ENCODE measurements at places on chromosomes 11 and 22.
A peak's percentile ranks its signal among the peaks of the same experiment; 100 is the strongest.

DNA sequence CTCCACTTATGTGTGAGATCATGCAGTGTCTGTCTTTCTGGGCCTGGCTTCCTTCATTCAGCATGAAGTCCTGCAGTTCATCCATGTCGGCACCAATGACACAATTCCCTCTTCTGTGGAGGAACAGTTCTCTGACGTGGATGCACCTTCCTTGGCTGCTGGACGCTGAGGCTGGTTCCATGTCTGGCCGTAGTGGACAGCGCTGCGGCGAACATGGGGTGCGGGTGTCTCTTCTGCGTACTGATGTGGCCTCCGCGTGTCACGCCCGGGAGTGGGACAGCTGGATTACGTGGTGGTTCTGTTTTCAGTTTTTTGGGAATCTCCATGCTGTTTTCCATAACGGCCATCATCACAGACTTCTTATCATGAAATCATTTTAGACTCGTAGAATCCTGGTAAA is 16.9 kb upstream of the MUC2 start:
- DNase-seq, result no peak

GRCh38 chr22:47457509-47458300 is 695.3 kb downstream of the TBC1D22A start:
- no peak for DNase-seq

DNA sequence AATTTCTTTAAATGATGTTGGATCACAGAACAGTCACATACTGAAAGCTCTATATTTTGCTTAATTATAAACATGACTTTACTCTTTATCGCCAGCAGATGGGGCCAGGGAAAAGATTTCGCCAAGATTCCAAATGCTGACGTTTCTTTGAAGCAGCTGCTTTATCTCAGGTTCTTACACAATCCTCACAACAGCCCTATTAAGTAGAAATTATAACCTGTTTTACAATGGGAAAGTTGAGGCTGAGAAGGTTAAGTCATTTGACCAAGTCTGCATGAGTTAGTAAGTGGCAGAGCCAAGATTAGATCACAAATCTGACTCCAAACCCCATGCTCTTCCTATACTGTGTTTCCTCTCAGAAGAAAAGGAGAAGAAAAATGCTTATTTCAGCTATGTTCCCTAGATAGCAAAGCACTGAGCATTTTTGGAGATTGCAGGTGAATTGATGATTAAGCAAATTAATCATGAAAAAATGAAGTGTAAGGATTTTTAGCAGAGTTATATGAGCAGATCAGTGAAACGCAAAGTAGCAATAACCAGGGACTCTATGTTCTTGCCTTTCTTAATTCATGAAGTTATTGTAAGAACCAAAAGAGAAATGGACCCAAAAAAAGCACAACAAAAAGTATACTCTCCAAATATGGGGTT is 79.0 kb downstream of the AASDHPPT start:
- peak; percentile 72 for DNase-seq

- peak; percentile 11 for DNase-seq
Measured at GRCh38 chr11:103378931-103379330, 269.7 kb downstream of the DYNC2H1 start.

DNA sequence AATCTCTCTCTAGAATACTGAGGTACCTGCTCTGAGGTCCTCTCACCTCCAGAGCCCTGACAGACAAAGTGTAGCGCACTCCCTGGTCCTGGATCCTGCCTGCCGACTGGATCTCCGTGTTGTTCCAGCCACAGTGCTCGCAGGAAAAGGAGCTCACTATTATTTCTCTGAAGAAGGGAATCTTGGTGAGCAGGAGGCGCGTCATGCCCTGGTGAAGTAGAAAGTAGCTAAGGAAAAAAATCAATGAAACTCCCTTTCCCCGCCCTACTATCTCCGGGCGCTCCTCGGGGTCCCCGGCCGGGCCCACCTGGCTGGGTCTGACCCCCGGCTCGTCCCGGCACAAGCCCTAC is 412 bp downstream of the ZPR1 start:
- no peak for DNase-seq

DNA sequence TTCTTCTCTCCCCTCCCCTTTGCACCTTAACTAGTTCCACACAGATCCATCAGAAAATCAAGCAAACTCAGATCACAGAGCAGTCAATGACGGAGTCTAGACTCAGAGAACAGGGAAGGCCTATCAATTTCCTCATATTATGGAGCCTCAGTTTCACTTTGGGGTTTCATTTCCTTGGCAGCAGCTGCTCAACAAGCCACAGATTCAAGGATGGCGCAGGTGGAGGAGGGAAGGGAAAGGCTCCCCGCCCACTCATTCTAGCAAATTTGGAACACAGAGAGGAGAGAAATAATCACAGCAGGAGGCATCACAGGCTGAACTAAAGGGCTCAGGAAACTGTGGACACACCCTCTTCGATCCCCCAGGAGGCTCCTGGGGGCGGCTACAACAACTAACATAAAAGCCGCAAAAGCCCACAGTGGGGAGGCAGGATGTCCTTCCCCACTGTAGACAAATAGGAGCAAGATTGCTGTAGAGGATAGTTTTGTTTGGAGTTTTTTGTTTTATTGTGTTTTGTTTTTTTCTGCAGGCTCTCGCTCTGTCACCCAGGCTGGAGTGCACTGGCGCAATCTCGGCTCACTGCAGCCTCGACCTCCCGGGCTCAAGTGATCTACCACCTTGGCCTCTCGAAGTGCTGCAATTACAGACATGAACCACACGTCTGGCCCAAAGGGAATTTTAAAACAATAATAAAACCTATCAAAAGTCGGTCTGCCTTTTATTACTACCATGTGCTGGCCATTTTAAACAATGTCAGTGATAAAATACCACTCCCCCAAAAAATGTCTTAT is 3.4 kb downstream of the PLAAT3 start:
- DNase-seq, result no peak

GRCh38 chr11:24747275-24748251 is 250.7 kb downstream of the LUZP2 start:
- no peak for DNase-seq

DNA sequence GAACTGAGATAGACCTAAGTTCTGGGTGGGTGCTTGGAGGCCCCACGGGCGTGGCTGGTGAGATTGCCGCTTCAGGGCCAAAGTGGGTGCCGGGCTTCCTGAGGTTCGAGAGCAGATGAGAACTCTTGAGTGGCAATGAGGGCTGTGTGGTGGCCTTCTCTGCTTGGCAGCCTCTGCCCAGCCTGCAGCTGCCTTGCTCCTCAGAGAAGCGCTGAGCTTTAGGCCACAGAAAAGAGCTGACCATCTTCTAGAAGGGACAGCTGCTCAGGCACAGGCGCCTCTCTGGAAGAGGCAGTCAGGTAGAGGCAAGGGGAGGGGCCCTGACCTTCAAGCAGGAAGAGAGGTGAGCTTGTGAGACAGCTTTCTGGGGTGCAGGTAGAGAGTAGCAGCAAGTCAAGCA is 72.8 kb downstream of the MED15 start:
- no peak for DNase-seq

GRCh38 chr11:122775675-122776271 is 62.5 kb upstream of the CRTAM start:
- no peak for DNase-seq

DNA sequence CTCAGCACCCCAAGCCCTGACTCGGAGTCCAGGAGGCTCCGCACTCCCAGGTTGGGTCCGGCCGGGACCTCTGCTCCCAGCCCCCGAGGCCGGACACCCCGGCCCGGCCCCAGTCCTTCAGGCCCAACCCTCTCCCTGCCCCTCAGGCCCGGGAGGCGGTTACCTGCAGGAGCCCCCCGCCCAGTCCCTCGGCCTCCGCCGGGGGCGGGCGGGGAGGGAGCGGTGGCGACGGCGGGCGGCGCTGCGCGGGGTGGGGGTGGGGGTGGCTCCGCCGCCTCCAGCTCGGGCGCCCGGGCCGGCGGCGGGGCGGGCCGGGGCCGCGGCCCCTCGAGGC is 310 bp downstream of the TCF20 start:
- no peak for DNase-seq

- DNase-seq, result no peak
Measured at GRCh38 chr11:116771935-116772334, 852 bp downstream of the BUD13 start.

DNA sequence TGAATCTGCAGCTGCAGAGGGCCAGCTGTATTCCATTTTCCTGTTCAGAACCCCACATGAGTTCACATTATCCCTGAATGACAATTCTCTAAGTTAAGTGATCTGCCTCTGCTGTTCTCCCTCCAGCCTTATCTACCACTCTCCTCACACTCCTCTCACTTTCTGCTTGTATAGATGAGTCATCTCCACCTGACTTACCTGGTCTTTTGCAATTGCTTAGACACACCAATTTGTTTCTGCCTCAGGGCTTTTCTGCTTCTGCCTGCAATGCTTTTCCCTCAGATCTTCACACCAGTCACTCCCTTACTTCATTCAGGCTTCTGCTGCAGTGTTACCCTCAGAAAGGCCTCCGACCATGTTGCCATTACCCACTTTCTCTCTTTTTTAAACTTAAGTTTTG is 118.1 kb downstream of the ATM start:
- no peak for DNase-seq

DNA sequence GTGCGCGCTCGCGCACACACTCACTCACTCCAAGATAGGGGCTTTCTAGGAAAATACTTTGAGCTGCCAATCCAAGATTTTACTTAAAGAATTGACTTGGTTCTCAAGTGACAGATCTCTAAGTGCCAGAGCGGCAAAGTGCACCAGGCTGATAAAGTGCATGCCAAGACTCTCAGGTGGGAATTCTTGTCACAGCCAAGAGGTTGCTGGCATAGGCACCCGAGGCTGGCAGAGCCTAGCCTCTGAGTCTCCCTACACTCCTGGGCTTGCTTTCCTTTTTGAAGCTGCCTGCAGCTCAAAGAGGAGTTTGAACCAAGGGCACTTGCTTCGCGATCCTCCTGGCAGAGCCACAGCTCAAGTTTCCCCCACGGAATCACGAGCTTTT is 2.5 kb upstream of the ADM start:
- no peak for DNase-seq

DNA sequence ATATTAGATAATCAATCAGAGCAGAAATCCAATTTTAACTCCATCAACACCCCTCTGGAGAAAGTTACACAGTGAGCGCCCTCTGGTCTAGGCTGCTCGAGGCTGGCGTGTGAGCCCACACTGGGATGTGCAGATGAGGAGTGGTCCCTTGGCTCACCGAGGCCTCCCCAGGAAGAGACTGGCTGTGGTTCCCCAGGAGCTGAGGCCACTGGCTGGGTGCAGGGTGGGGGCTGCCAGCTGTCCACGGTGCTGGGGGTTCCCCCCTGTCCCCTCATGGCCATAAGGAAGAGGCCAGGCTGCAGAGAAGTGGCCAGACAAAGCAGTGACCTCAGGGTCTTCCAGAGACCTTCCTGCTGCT is 750.7 kb downstream of the BRD1 start:
- DNase-seq, result no peak

GRCh38 chr22:42856865-42857704 is at the start of gene ARFGAP3:
ARFGAP3 (minus strand) TSS chr22:42857273; CDS start chr22:42857182, 91 bp downstream.
- peak; percentile 92 for DNase-seq

DNA sequence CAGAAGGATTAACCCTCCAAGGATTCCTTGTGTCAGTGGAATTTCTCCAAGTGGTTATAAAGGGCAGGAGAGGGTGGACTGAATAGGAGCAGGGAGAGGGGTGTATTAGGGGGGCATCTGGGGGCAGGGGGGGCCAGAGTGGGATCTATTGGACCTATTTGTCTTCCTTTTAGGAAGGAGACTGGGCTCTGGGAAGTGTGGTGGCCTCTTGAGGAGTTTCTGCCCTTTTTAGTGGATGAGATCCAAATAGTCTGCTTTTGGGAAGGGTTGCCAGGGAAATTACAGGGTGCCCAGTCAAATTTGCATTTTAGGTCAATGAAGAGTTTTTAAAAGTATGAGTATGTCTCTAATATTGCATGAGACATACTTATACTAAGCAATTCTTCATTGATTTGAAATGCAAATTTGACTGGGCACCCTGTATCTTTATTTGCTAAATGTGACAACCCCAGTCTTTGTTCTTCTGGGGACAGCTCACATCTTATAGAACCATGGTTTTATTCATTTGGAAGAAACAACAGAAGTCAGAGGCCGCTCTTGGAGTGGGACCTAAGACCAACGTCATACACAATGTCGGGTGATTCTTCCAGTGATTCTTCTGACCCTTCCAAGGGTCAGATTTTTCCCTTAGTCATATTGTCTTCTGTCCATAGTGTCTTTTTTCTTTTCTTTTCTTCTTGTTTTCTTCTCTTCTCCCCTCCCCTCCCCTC is 429 bp upstream of the SLC22A6 start:
- no peak for DNase-seq

- no peak for DNase-seq
Measured at GRCh38 chr11:75598264-75598663, 36.2 kb downstream of the SERPINH1 start.

DNA sequence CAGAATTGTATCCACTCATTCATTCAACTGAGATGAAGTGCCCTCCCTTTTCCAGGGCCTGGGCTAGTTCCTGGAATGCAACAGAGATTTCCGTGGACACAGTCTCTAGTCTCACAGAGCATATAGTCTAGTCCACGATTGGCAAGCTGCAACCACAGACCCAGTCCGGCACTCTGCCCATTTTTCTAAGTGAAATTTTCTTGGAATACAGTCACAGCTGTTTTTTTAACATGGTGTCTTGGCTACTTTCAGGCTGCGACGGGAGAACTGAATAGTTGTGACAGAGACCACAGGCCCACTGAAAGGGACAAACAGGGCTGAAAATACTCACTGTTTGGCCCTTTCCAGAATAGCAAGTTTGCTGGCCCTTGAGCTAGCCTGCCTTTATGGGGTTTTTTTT is 29.2 kb downstream of the ALG12 start:
- no peak for DNase-seq

- no peak for DNase-seq
Measured at GRCh38 chr11:66238786-66239413, 29.5 kb upstream of the RAB1B start.

- DNase-seq, result peak; percentile 68
Measured at GRCh38 chr11:86818462-86819192, 18.3 kb downstream of the PRSS23 start.

GRCh38 chr22:46517255-46517761 is 20.1 kb downstream of the CELSR1 start:
- DNase-seq, result no peak

GRCh38 chr11:29527391-29527936 is 489.4 kb downstream of the KCNA4 start:
- DNase-seq, result no peak

DNA sequence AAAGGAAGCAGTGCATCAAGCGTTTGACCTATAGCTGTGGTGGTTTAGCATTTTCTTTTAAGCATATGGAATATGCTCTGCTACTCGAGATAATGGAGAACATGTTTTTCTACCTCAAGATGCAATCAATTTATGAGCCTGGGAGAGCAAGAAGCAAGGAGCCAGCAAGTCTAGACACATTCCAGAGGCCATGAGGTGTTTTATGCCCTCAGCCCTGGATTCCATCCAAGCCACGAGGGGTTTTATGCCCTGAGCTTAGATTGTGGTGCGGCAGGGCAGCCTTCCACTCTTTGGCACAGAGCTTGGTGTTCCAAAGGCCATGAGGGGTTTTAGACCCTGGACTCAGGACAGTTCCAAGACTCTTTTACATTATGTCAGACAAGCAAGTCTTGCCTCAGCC is 11.7 kb upstream of the DNAJB13 start:
- DNase-seq, result no peak
